Neural crest cell (in vitro differentiated cells): ENCODE measurements at places on chromosomes 5 and 9.

DNA sequence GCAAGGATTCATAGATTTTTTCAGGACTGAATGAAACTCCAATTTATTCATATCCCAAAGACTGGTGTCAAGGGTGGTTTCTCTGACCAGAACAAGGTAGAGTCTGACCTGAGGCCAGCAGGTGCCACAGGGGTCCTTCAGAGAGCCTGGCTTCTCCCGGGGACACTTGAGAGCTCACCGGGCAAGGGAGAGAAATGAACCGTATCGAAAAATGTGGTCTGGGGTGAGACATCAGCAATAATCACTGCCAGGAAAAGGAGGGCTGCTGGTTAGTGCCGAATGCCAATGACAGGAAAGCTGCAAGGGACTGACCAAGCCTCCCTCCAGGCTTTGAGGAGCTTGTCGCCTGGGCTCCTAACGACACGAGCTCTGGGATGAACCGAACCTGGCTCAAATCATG lies 142.7 kb downstream of the TTLL11 start:
- H3K27me3 ChIP-seq = no peaks in the 10 kb centered on the region
- peaks cover 4% of the 10 kb centered on the region for H3K4me1 ChIP-seq
- H3K36me3 ChIP-seq = no peaks in the 10 kb centered on the region
- DNase-seq = no peak
- H3K4me3 ChIP-seq = no peak overlapping the region

DNA sequence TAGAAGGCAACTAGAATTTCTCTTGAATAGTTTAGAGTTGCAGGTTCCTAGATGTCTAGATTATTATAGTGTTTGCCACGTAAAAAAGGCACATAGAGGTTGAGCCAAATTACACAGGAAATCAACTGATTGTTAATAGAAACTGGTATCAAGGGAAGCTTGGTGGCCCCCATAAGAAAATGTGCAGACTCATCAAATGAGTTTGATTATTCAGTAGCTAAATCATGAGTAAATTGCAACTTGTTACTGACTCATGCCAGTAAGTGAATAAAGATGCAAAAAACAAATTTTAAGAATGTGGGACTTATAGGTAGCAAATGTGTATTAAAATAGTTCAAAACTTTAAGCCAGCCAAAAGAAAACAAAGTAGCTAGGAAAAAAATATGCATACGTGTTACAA lies 1078.9 kb upstream of the CDH9 start:
- DNase-seq = no peak
- H3K27ac ChIP-seq = no peak overlapping the region
- no peak overlapping the region for H3K4me3 ChIP-seq

GRCh38 chr5:174843263-174844250 lies 119.2 kb downstream of the MSX2 start:
- H3K27me3 ChIP-seq = no peaks in the 10 kb centered on the region
- DNase-seq = no peak
- peak overlapping the region; percentile 73 for H3K27ac ChIP-seq
- no peaks in the 10 kb centered on the region for H3K36me3 ChIP-seq

- H3K27me3 ChIP-seq = no peaks in the 10 kb centered on the region
- no peak for DNase-seq
- H3K27ac ChIP-seq = no peak overlapping the region
- H3K36me3 ChIP-seq = peaks cover 17% of the 10 kb centered on the region
Observed at GRCh38 chr5:145619806-145620310, 215.3 kb downstream of the PRELID2 start.

GRCh38 chr5:120678279-120678678 lies 214.2 kb downstream of the PRR16 start:
- no peak overlapping the region for H3K27ac ChIP-seq
- H3K4me3 ChIP-seq = no peak overlapping the region
- no peaks in the 10 kb centered on the region for H3K27me3 ChIP-seq
- H3K4me1 ChIP-seq = no peaks in the 10 kb centered on the region
- no peak for DNase-seq

- H3K4me1 ChIP-seq = no peaks in the 10 kb centered on the region
- no peaks in the 10 kb centered on the region for H3K27me3 ChIP-seq
- no peak overlapping the region for H3K27ac ChIP-seq
Observed at GRCh38 chr9:93319992-93320500, 131.4 kb upstream of the FAM120A start.
